ENCODE measurements at places on chromosomes 16 and 17. TPM values are rescaled to one million over a fixed set of nuclear protein-coding genes. Genes with fewer than 3 reads are reported as not detected.

DNA sequence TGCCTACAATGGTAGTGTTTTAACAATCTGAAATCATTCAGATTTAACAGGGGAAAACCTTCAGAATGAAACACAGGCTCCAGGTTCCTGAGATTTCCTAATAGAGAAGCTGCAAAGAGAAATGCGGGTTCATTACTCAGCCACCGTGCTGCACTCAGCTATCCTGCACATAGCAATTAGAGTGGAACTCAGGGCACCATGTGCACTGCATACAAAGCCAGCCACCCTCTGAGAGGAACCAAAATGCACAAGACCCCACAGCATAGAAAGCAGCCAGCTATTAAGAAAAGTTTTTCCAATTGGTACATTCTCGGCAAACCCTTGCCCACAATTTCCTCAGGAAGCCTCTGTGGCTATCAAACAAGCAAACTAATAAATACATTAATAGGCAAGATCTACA is 37.4 kb downstream of the TOM1L2 start:
- no peak for DNase-seq

DNA sequence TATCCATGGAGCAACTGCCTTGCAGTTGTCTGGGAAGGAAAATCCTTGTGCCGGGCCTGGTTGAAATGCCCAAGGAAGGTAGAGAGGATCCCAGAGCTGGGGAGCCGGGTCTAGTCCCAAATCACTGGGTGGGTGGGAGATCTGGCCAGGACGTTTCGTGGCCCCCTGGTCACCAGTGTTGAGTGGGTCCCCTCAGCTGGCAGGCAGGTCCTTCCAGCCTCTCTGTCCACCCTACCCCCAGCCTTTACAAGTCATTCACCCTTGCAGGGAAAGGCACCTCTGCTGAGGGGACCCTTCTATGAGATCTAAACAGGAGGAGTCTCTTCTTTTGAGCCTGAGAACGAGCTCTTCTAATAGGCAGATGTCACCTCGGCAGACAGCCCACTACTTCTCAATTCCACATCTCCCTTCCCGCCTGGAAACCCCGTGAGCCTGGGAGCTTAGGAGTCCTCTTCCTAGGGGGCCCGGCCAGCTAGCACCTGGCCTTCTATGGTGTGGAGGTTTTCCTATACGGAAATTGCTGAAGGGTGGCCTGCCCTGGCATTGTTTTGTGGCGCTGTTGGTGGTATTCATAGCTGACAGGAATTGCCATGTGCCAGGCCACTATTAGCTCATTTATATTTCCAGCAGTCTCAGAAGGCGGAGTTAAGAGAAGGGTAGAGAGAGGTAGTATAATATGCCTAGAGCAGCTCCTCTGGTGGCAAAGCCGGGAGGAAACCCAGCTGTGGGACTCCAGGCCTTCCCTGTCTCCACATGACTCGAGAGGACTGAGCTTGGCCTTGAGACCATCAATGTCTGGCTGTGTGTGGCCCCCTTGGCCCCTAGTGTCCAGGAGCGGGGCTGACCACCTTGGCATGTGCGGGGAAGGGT is 13.3 kb downstream of the MPRIP start:
- no peak for DNase-seq

- no peak for DNase-seq
These were observed 3.8 kb upstream of the DEF8 start for GRCh38 chr16:89944773-89945172.

CCL8 gene
- 2.7 TPM for total RNA-seq

All from mucosa of descending colon (tissue), 3 donors.